RWPE1 (cell line): ENCODE measurements at places on chromosomes 5 and 9.

- DNase-seq = no peak
Measured at GRCh38 chr9:36905101-36906066, 128.7 kb downstream of the PAX5 start.

DNA sequence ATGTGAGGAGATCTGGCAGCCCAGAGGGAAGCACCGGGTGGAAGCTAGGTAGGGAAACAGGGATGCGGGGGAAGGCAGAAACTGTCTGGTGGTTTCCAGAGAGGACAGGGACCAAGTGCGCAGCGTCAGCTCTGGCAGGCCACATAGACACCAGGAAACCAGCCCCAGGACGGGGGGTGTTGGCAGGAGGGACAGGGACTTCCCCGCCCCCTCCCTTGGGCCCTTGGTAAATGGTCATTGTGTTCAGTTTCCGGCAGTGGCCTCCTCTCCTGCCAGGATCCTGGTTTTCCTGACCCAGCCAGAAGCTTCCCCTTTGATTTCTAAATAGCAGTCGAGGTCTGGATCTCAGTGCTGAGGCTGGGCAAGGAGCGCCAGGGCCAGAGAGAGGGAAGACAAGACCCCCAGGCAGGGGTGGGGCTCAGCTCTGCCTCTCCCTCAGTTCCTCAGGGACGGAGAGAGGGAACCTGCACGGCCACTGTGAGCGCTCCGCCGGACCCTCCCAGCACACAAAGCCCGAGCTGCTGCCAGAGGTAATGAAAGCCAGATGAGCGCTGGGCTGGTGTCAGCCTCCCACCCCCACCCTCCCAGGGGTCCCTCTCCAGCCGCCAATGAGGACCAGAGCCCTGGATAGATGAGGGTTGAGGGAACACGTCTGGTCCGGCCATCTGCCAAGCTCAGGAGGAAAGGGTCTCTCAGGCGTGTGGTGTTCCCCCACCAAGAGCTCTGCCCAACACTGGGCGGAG lies 1.8 kb downstream of the RALGDS start:
- no peak for DNase-seq

GRCh38 chr5:148633067-148633377 lies 21.3 kb downstream of the HTR4 start:
- DNase-seq = no peak

- DNase-seq = no peak
Measured at GRCh38 chr5:83414601-83415000, 56.9 kb upstream of the VCAN start.
